Type B pancreatic cell (in vitro differentiated cells): ENCODE measurements at places on chromosomes 11 and 22. TPM values are rescaled to one million over a fixed set of nuclear protein-coding genes. Genes with fewer than 3 reads are reported as not detected.

- H3K27ac ChIP-seq, result peak overlapping the region; percentile 80
- peaks cover 32% of the 10 kb centered on the region for H3K4me1 ChIP-seq
- no peaks in the 10 kb centered on the region for H3K27me3 ChIP-seq
Observed at GRCh38 chr22:31243339-31244045, 31.4 kb downstream of the LIMK2 start.

DNA sequence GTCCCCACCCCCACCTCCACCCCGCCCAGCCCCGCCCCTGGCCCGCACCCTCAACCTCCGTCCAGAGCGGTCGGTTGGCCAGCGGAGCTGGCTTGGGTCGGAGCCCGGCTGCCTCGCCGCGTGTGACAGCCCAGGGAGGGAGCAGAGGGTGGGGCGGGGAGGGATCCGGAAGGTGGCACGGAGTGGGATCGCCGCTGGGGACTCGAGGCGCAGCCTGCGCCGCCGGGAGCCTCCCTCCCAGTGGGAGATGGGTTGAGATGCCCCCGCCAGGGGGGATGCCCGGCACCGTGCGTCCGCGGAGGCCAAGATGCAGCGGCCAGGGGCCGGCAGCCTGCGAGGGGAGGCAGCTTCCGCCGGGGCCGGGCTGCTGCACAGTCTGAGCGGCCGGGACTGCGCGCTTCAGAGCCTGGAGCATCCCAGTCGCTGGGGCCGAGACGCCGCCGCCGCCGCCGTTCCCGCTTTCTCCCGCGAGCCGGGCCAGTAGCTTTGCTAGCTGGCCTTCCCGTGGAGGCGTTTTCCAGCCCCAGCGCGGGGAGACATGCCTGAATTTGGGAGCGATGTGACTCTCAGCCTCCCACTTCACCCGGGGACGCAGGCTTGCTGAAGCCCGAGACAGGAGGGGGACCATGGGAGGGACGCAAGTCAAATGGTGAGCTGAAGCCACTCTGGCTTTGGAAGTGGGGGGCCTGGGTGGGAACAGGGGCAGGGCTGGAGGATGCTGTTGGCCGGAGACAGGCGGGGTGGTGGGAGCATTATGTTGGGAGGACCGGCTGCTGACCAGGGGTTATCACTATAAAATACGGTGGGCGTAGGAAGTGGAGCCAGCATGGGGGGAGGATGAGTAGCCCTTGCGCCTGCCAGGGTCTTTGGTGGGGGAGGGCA is 40.2 kb downstream of the DIXDC1 start:
- peaks cover 4% of the 10 kb centered on the region for H3K27me3 ChIP-seq
- peak; percentile 80 for DNase-seq

GRCh38 chr11:118214210-118214914 is 10.4 kb downstream of the JAML start:
- H3K4me1 ChIP-seq, result peaks cover 5% of the 10 kb centered on the region
- no peak overlapping the region for H3K4me3 ChIP-seq
- peaks cover 55% of the 10 kb centered on the region for H3K27me3 ChIP-seq
- H3K27ac ChIP-seq, result peak overlapping the region; percentile 73
- no peaks in the 10 kb centered on the region for H3K36me3 ChIP-seq

DNA sequence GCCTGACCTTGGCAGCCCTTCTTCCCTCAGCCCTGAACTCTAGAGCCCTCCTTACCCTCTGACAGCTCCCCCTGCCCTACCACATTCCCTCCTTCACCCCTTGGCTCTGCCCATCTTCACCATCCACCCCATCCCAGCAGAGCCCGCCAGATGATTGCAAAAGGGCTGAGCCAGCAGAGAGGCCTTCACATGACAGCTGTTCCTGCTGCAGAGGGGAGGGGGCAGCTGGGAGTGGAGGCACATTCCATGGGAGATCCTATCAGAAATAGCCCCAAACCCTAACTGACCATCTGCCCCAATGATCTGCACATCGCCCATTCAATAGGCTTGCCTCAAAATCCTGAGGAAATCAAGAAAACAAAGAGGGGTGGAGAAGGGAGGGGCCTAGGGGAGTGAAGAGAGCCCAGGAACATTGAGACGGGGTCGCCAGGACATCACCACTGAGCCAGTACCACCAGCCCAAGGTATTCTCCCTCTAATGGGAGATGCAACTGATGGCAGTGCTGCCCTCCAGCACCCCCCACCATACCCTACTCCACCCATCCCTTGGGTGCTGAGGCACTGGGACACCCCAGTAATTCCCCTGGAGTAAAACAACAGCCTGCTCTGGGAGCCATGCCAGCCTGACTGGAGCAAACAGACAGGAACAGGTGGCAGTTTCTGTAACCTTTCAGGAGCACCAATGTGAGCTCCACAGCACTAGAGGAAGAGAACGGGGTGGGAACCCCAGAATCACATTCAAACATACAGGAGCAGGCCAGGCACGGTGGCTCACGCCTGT is 8.0 kb upstream of the AHNAK start:
- peaks cover 63% of the 10 kb centered on the region for H3K4me1 ChIP-seq
- peak overlapping the region; percentile 99 for H3K27ac ChIP-seq
- peak overlapping the region; percentile 36 for H3K4me3 ChIP-seq
- peaks cover 17% of the 10 kb centered on the region for H3K36me3 ChIP-seq
- no peaks in the 10 kb centered on the region for H3K27me3 ChIP-seq

DNA sequence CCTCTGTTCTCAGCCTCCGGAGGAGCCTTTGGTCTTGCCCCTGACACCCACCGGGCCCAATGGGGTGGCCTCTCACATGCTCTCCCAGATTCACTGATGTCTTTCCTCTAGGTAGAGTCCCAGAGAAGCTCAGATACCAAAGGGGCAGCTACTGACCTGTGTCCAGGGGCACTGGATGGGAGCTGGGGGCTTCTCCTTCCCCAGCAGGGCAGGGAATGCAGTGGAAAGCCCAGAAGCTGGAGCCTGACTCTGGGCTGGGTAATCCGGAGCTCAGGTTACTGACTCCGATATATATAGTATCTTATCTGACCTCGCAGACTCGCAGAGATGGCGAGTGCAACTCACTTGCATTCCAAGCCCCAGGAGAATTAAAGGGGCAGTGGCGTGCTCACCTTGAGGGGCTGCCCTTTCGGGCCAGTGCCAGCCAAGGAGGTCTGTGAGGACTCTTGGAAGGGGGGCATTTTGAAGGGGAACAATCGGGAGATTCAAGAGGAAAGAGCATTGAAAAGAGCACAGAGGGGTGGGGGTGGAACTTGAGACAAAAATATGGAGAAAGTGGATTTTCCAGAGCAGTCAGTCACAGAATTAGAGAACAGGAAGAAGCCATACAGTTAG is 2.5 kb downstream of the USP2 start:
- peaks cover 7% of the 10 kb centered on the region for H3K27me3 ChIP-seq
- peaks cover 25% of the 10 kb centered on the region for H3K4me1 ChIP-seq
- DNase-seq, result peak; percentile 62

DNA sequence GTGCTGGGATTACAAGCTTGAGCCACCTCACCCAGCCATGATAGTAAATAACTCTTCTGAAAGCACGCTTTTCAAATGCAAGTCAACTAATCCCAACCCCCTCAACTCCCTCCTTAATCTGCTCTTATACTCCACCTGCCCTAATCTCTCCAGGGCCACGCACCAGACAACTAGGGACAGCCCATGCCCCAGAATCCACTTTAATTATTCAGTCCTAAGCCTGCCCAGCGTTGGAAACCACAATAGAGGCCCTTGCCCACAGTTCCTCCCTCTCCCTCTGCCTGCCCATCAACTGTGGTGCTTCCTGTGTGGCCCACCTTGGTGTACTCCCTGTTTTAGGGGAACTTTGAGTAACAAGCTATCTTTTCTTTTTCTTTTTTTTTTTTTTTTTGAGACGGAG is 2.7 kb upstream of the VPREB3 start:
- no peaks in the 10 kb centered on the region for H3K27me3 ChIP-seq
- no peaks in the 10 kb centered on the region for H3K36me3 ChIP-seq
- H3K4me3 ChIP-seq, result no peak overlapping the region
- H3K27ac ChIP-seq, result no peak overlapping the region

DNA sequence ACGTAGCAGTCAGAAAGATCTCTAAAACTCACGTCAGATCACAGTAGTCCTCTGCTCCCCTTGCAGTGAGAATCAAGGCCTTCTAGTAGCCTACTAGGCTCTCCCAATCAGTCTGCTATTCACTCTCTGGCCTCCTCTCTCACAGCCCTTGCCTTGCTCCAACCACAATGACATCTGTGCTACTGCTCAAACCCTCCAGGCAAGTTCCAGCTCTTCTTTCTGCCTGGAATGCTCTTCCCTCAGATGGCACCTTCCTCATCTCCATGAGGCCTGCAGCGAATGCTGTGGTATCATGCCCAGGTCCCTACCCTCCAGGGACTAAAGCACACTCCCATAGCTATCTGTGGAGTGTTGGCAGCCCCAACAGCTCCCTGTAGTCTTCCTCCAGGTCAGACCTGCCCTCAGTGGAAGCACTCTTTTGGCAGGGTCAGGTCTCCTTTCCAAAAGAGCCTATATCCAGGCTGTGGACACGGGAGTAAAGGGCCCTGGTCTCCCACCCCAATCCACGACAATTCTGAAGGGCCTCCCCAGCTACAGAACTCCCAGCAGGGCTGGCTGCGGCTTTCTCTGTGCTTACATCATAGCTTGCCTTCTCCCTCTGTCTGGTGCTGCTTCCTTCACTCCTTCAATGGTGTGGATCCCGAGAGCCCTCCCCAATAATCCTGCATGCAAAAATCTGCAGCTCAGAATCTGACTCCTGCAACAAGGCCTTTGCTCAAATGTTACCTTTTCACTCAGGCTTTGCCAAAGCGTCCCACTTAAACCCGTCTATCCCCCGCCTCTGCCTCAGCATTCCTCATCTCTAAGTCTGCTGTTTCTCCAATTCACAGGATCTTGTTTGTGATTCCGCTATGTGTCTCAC is 8.9 kb downstream of the HIRA start:
- no peak for DNase-seq
- H3K36me3 ChIP-seq, result peaks cover 4% of the 10 kb centered on the region
- H3K4me3 ChIP-seq, result no peak overlapping the region
- H3K4me1 ChIP-seq, result peaks cover 17% of the 10 kb centered on the region
- no peak overlapping the region for H3K27ac ChIP-seq
- no peaks in the 10 kb centered on the region for H3K27me3 ChIP-seq

PNPLA3 gene
- total RNA-seq, result 3.8 and 5.9 TPM in 2 replicates

BEST1 gene
- 0.14 and 0.31 TPM in 2 replicates for total RNA-seq

SCN3B gene
- 2.5 and 4.4 TPM in 2 replicates for total RNA-seq

SF3B2 gene
- 192 and 210 TPM in 2 replicates for total RNA-seq

MS4A4E gene
- total RNA-seq, result 0.33 TPM in 1 of 2 replicates, not detected in the other

P2RX3 gene
- 0.52 and 4.0 TPM in 2 replicates for total RNA-seq
